Type B pancreatic cell (in vitro differentiated cells): ENCODE measurements at places on chromosomes 3 and 15. TPM values are rescaled to one million over a fixed set of nuclear protein-coding genes. Genes with fewer than 3 reads are reported as not detected.

Gene TGM5
- 0.22 and 0.71 TPM in 2 replicates for total RNA-seq

Gene ARPC4
- 131 and 151 TPM in 2 replicates for total RNA-seq

Gene SLC51B
- total RNA-seq: 1.2 and 5.7 TPM in 2 replicates

Gene TEX55
- not detected in 2 replicates for total RNA-seq

Gene TJP1
- total RNA-seq: 89.3 and 111 TPM in 2 replicates

Gene RASL12
- 0.33 and 4.0 TPM in 2 replicates for total RNA-seq

Gene KLF15
- 2.4 and 7.9 TPM in 2 replicates for total RNA-seq

Gene TMC3
- 0.07 and 0.10 TPM in 2 replicates for total RNA-seq

DNA sequence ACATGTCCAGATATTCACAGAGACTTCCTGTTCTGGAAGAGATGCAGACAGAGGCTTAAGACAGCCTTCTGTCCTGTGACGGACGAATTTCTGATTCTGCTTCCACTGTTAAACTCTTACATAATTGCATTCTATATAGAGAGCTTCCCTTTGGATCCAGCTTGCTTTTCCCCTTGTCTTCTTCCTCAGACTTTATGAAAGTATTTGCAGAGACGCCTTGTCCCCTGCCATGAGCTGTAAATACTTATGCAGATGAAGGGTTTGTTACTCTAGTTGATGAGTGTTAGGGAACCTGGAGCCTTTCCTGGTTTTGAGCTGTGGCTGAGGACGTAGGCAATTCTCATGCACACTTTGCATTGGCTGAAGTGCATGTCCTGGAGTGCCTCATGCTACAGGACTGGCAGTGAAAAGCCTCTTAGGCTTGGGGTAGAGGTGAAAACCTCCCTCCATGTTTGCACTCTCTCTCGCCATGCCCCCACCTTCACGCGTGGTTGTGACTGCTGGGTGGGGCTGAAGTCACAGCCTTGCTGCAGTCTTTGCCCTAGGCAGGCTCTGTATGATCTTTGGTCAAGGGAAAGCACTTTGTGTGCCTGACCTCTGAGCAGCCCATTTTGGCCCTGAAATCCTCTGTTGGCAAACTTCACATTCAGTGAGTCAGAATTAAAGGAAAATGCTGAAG, 286.6 kb downstream of the PTPRG start:
- DNase-seq: no peak

GRCh38 chr3:193187070-193187722, 53.8 kb upstream of the PLAAT1 start:
- no peak for DNase-seq

DNA sequence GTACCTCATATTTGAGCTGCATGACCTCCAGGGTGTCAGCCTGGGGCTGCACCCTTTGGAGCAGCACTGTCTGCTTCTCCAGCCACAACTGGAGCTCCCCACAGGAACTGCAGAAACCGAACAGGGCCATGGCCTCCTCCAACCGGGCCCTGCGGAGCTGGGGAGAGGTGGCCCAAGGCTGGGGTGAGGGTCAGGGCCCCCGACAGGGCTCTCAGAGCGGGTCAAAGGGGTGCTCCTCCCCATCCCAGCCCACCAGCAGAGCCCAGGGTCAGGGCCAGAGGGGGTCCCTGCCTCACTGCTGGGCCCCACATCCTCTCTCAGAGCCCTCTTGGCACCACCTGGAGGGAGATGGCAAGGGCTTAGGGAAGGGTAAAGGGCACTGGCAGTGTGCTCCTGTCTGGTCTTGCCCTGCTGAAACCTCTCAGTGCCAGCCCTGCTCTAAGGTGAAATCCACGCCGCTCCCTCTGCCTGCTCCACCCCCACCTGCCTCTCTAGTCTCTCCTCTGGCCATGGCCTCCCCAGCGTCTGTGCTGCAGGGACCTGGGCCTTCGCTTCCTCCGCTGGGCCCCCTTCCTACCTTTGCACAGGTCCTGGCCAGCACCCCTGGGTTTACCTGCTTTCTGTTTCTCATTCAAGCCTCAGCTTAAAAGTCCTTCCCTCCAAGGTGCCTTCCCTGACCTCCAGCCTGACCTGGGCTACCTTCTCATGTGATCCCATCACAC, 13.5 kb downstream of the SPTBN5 start:
- DNase-seq: no peak

DNA sequence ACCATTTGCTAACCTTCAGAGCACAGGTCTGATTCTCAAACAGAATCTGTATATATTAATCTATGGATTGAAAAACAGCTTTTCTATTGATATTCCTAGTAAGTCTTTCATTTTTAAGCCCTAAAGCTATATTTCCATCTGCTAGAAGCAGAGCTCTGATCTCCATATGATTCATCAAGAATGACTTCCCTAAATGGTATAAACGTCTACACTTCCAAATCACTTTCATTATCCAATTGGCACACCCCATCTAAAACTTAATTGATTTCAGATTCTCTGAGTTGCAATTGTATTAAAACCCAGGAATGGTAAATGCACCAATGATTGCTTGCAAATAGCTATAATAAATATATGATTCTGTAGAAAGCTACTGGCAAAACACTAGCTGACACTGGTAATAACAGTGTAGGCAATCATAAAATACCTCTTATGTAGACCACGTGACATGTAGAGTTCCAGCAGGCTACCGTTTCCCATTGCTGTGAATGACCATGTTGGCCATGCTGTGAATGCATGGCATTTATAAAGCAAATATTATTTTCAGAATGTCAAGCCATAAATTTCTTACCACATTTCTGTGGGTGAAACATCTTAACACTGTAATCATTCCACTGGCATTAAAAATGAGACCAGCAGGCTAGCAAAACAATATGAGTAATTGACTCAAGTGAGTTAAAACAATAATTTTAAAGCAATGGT, 226.0 kb downstream of the ZMAT3 start:
- DNase-seq: no peak

GRCh38 chr3:58388550-58389091, 45.0 kb downstream of the PDHB start:
- DNase-seq: no peak

GRCh38 chr3:84962415-84962814, 3.6 kb downstream of the CADM2 start:
- no peak for DNase-seq

- DNase-seq: no peak
These were observed 22.2 kb upstream of the IDH2 start for GRCh38 chr15:90124507-90124906.

- DNase-seq: no peak
These were observed 56.2 kb downstream of the CEMIP start for GRCh38 chr15:80835336-80835735.

- no peak for DNase-seq
These were observed 17.7 kb upstream of the ADAMTS7 start for GRCh38 chr15:78828920-78829319.
